ENCODE measurements at places on chromosomes 4 and X.

DNA sequence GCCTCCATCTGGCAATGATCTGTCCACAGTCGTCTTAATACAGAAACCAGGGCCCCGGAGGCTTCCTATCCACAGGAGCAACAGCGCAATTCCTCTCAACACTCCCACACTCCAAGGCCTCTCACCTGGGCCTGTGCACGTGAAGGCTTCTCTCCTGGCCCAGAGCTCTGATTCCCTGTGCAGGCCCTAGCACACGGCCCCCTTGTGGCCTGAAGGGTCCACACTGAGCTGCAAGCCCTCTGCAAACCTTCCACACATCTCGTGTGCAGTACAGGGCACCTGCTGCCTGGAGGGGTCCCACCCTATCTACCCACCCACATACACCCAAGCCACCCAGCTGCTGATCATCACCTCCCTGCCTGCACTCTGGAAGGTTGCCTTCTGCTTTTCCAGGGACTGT is 150.1 kb upstream of the NUDT10 start:
- DNase-seq, result no peak

- no peak for DNase-seq
Measured at GRCh38 chrX:34546366-34546765, 110.7 kb downstream of the TMEM47 start.

DNA sequence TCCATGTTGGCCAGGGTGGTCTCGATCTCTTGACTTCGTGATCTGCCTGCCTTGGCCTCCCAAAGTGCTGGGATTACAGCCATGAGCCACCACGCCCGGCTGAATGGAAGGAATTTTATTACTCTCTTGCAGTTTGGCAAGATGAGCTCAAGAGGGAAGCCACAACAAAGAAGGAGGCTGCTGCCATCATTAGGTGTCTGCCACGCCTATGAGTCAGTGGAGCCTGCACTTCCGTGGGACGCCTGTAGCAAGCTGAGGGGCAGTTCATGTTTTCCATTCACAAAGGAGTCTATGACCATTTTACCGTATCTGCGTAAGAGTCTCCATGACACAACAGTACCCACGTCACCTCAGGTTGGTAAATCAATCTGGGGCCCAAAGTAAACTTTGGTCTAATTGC is 51.2 kb upstream of the CHRNA9 start:
- no peak for DNase-seq

- DNase-seq, result no peak
Measured at GRCh38 chr4:185513489-185514181, 21.7 kb downstream of the PDLIM3 start.

- DNase-seq, result no peak
Measured at GRCh38 chr4:18106620-18107019, 85.1 kb upstream of the LCORL start.

GRCh38 chr4:25991340-25991739 is 77.3 kb downstream of the SMIM20 start:
- DNase-seq, result no peak

- DNase-seq, result no peak
Measured at GRCh38 chr4:111630705-111631104, 514.5 kb upstream of the FAM241A start.

DNA sequence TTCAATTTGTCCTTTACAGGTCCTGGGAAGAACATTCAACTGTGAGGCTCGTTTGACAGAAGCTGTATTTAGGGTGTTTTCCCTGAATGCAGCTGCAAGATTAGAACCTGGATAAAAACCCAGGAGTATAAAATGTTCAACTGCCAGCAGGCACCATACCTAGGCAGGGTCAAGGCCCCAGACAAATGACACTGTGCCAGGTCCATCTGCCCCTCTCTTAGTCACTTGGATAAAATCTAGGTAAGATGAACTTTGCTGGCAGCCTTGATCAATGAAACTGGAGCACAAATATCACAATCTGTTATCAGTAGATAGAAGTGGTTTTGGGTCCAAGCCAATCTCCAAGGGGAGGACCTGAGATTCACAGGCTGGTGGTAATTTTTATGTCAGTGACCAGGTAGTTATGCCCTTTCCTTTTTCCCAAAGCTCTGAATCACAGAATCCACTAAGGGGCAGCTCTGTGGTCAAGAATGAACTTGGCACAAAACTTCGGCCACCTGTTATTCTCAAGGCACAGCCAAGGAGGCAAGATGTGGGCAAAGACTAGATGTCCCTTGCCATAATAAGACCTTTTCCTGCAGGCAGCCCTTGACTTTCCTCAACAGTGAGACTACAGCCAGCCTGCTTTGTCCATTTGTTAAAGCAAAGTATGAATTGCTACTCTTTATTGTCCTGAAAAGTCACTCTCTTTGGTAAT is 501.0 kb downstream of the PPARGC1A start:
- no peak for DNase-seq

GRCh38 chrX:37746218-37746941 is 33.5 kb upstream of the CYBB start:
- no peak for DNase-seq

DNA sequence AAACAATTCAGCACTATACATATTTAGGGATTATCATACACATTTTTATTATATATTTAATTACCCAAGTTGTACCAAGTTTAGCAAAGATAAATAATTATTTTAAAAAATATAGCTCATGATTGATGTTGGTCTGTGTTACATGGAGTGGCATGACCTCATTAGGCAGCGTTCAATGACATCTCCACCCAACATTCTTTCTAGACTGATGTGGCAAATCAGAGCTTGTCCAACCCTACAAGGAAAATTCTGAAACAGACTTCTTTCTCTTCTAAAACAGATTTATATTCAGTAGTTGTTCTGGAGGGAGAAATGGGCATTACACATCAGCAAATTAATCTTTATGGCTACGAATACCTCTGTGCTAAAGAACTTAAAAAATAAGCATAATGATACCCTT is 189.7 kb downstream of the PDGFC start:
- DNase-seq, result no peak

DNA sequence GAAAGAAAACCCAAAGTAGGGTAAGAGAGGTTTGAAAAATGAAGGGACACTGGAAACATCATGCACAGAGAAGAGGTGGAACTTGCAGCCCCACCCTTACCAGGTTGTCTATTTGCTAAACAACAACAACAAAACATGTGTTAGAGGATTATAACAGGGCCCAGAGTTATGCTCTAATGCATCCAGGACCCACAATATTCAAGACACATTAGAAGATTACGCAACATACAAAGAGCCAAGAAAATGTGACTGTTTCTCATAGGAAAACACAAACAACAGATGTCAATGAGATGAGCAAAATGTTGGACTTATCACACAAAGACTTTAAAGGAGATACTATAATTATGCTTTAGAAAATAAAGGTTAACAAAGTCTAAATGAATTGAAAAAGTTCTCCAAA is 128.5 kb downstream of the LRBA start:
- DNase-seq, result no peak

- no peak for DNase-seq
Measured at GRCh38 chrX:117653396-117653795, 463.2 kb downstream of the KLHL13 start.

DNA sequence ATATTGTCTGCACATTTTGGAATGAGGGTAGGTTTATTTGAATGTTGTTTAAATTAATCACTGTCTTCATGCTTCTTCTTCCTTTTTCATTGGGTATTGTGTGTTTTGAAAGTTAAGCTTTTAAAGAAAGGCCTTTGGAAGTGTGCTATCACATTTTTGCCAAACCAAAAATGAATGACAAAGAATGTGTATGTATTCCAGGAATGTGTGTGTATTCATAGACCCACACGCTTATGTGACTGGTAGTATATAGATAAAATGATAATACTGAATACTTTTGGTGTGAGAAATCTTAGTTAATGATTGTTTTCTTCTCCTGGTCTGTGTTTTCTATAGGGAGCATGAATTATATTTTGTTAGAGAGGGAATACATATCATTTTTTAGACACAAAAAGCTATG is 404.4 kb downstream of the TLL1 start:
- DNase-seq, result no peak

DNA sequence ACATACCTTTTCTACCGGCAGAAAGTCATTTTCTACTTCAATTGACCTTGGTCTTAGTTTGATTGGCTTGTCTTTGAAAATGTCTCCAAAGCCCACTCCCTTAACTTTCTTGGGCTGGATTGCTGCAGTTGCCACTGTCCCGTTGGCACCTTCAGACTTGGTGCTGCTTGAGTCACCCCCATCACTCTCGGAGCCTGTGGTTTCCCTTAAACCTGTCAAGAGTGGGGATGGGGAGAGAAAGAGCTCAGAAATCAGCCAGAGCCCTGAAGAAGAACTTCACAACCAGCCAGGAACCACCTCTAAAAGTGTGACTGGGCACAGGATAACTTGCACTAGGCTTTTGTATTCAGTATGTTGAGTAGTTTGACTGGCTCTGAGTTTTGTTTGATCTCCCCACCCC is 168.5 kb upstream of the MAP3K15 start:
- no peak for DNase-seq
